ENCODE measurements at places on chromosomes 6 and 20.
A peak's percentile ranks its signal among the peaks of the same experiment; 100 is the strongest.

DNA sequence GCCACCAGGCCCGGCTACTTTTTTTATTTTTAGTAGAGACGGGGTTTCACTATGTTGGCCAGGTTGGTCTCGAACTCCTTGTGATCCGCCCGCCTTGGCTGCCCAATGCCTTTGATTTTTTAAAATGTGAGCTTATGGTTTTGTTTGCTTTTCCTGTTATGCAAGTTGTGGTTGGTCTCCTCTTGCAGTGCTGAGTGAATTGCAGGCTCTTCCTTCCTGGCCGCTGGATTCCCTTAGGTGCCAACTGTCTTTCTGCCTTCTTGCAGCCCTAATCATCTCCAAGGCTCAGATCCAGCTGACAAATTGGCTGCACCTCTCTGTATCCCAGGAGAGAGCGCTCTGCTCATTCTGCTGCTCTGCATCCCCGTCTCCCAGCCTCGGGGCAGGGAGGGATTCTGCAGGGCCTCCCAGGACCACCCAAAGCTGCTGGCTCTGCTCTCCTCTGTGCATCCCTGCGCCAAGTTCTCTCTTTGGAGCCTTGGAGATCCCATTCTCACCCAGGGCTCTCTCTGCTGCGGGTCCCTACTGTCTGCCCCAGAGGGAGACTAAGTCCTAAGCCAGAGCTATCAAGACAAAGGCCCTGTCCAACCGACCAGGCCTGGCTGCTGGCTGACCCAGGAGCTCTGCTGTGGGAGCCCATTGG is 14.1 kb upstream of the EMILIN3 start:
- DNase-seq: no peak

DNA sequence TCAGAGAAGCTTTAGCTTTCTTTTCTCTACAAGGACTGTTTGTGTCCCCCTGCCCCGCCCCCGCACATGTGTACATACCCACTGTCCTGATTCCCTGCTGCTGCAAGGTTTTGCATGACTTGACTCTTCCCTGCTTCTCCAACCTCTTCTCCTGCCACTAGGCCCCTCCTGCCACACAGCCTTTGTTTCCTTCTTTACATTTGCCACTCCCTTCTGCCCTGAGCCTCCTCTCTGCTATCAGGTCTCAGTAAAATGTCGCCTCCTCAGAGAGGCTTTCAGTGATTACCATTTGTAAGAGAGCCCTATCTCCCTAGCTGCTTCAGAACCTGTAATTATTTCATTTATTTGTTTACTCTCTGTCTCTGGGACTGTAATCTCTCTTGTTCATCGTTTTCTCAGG is 56.4 kb upstream of the VSTM2L start:
- DNase-seq: no peak

- DNase-seq: no peak
Observed at GRCh38 chr6:156098839-156099238, 643.2 kb upstream of the NOX3 start.

- peak; percentile 50 for DNase-seq
Observed at GRCh38 chr6:3455147-3455568, 1.7 kb downstream of the SLC22A23 start.

DNA sequence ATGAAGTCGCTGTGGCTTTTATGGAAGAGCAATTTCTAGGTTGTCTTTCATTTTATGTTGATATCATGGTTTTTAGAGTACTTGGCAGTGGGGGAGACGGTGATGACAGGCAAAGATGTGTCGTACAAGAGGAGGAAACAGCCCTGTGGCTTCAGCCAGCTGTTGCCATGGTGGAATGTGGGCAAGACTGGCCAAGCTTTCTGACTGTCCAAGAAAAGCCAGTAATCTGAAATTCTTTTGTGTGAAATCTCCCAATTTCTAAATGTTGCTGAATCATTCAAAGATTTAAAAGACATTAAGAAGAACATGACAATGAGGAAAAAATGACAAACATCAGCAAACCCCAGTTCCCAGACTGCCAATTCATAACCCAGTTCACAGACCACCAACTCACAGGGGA is 23.1 kb downstream of the PFDN4 start:
- no peak for DNase-seq

GRCh38 chr6:28948782-28949486 is 25.1 kb upstream of the TRIM27 start:
- no peak for DNase-seq

- DNase-seq: no peak
Observed at GRCh38 chr6:158836625-158837311, 17.6 kb upstream of the EZR start.

DNA sequence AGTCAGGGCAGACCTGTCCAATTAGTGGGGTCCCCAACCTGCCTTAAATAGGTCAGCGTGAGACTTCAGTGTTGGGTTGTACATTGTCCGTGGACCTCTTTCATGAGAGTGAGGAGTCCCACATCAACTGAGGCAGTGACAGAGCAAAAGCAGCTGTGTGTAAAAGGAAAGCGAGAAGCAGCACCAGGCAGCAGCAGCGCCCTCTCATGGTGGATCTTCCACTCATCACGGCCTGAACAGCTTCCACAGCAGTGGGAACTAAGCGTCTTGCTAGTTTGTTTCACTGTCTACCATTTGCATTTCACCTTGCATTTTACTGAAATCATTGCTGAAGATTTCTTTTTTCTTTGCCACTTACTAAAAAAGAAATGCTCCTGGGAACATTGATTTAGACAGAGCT is 333.8 kb downstream of the PKHD1 start:
- peak; percentile 13 for DNase-seq

- DNase-seq: no peak
Observed at GRCh38 chr6:24100770-24101155, 25.3 kb upstream of the NRSN1 start.

GRCh38 chr6:161268531-161269210 is 5.2 kb downstream of the AGPAT4 start:
- DNase-seq: no peak

GRCh38 chr6:136582711-136583471 is 32.7 kb upstream of the MAP7 start:
- DNase-seq: peak; percentile 91

DNA sequence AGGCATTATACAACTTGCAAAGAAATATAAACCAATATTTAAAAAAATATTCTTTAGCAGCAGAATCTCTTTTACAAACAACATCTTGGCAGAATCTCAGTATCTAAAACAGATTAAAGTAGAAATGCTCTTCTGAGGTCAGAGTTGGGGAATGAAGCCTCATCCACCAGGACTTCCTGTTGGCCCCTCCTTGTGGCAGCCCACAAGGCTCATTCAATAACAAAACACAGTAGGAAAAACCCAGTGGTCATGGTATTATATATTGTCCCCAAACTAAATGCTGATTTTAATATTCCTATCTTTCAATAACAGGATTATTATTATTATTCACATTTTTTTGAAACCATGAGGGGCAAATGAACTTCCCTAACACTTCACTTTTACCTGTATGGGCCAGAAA is 368.6 kb downstream of the BTBD9 start:
- no peak for DNase-seq

- DNase-seq: no peak
Observed at GRCh38 chr20:63433351-63433750, 39.1 kb downstream of the KCNQ2 start.

DNA sequence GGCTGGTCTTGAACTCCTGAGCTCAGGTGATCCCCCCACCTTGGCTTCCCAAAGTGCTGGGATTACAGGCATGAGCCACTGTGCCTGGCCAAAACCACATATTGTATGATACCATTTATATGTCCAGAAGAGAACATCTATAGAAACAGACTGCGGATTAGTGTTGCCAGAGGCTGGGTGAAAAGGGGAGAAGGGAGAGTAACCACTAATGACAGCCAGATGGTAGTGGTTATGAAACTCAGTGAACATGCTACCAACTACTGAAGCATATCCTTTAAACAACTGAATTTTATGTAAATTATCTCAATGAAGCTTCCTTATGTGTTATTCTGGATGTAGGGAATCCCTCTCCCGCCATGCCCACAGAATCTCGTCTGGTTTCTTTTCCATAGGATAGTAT is 15.7 kb downstream of the SLC23A2 start:
- no peak for DNase-seq

- peak; percentile 89 for DNase-seq
Observed at GRCh38 chr6:121838842-121839241, 403.4 kb downstream of the GJA1 start.

DNA sequence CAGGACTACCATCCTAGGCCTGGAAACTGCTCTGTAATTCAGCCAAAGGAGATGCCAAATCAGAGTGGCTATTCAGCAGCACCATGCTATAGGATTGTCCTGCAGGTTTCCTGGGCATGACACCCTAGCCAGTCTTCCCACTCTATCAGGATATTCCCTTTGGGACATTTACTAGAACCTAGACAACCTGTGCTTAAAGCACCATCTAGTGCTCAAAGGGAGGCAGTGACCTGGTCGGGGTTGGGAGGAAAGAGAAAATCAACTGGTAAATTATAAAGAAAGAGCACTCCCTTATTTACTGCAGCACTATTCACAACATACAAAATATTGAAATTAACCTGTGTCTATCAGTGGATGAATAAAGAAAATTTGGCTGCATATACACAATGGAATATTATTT is 67.2 kb upstream of the SMLR1 start:
- DNase-seq: peak; percentile 51

- no peak for DNase-seq
Observed at GRCh38 chr20:258269-258858, 840 bp downstream of the DEFB132 start.

GRCh38 chr6:158669145-158670035 is 19.5 kb downstream of the SYTL3 start:
- peak; percentile 78 for DNase-seq

DNA sequence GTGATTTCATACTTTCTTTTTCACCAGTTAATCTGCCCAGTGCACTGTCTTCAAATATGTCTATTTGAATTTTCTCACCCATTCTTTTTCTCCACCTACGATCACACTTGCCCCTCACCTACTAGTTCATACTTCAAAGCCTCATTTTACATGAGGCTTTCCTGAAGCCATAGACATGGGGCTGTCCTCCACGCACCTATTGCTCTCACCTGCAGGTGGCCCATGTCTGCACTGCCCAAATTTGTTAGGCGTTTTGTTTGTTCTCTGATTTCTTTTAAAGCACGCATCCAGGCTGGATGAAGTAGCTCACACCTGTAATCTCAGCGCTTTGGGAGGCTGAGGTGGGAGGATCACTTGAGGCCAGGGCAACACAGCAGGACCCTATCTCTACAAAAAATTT is 106.8 kb upstream of the RIPOR2 start:
- DNase-seq: no peak

Measured in bronchial epithelial cell (primary cell).